ENCODE measurements at places on chromosomes 5 and 9.

DNA sequence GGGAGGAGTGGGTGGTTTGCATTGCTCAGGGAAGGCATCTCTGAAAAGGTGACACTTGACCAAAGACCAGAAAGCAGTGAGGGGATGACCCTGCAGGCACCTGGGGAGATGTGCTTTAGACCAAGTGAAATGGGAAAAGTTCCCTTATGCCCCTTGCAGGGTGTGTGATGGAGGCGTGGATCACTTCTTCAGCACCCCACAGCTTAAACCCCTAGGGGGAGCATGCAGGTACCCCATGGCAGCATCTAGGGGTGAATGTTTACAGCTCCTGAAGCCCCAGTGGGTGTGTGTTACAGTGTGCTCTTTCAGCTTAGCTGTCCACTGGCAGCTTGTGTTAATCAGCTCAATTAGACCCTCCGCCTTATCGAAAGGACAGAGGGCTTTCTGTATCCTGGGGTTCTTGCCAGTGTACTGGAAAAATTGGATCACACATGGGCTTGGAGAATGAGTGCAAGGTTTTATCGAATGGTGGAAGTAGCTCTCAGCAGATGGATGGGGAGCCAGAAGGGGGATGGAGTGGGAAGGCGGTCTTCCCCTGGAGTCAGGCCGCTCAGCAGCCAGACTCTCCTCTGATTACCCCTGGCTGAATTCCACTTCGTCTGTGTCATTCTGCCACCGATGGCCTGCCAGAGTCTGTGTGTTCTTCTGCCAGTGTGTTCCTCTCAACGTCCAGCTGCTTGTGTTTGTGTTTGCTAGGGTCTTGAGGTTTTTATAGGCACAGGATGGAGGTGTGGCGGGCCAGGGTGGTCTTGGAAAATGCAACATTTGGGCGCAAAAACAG is 6.3 kb downstream of the BHMT2 start:
- no peak for DNase-seq

- no peak for DNase-seq
Measured at GRCh38 chr5:39780347-39780746, 355.6 kb upstream of the DAB2 start.

DNA sequence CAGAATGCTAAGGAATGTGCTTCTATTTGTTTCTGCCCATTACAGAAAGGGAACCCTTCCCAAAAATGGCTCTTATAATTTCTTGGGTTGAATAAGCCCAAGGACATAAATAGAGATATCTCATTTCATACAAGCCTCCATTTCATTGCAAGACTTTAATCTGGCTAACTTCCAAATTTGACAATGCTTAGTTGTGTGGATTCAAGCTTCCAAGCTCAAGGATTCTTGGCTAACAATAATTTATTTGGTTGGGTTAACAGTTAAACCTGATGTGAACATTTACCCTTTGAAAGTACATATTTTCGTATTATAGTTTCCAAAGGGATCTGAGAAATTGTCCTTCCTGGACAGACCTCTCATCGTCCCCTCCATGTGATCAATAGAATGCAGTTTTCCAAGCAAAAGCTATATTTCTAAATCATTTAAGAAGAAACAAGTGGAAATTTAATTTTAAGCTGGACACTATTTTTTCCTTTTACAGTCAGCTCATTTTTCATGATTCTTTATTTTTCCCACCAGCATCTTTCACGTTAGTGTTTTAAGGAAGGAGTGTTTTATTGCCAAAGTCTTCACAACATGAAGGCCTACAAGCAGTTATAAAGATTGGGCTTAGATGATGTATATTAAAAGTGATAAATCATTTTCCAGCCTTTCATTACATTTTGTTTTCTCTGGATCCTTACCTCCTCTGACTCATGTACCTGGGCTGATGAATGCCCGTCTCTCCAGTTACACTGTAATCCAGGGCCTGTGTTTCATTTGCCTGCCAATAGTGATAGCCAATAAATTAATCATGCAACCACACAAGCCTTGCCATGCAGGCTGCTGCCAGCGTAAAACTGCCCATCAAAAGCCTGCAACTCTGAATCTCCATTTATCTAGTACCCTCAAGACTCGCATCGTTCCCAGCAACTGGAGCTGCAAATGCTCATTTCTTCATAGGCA is 176.7 kb downstream of the NTRK2 start:
- DNase-seq: no peak

DNA sequence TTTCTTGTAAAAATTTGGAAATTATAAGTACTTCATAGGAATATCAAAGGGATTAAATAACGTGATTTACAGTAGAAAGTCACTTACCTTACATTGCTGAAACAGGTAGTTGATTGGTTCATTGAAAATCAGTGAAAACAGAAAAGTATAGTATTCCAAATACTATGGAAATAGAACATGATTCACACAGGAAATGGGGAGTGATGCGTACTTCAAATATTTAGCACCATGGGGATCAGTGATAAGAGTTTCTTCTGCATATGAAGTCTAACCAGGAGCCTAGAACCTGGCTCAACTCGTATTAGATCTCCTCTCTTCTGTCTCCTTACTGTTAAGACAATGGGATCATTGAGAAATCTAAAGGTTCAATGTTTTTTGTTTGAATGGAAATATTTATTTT is 133.3 kb downstream of the FAM174A start:
- DNase-seq: no peak

- DNase-seq: no peak
Measured at GRCh38 chr5:73387601-73388305, 60.8 kb downstream of the FOXD1 start.

- DNase-seq: no peak
Measured at GRCh38 chr5:120874081-120874862, 410.2 kb downstream of the PRR16 start.

DNA sequence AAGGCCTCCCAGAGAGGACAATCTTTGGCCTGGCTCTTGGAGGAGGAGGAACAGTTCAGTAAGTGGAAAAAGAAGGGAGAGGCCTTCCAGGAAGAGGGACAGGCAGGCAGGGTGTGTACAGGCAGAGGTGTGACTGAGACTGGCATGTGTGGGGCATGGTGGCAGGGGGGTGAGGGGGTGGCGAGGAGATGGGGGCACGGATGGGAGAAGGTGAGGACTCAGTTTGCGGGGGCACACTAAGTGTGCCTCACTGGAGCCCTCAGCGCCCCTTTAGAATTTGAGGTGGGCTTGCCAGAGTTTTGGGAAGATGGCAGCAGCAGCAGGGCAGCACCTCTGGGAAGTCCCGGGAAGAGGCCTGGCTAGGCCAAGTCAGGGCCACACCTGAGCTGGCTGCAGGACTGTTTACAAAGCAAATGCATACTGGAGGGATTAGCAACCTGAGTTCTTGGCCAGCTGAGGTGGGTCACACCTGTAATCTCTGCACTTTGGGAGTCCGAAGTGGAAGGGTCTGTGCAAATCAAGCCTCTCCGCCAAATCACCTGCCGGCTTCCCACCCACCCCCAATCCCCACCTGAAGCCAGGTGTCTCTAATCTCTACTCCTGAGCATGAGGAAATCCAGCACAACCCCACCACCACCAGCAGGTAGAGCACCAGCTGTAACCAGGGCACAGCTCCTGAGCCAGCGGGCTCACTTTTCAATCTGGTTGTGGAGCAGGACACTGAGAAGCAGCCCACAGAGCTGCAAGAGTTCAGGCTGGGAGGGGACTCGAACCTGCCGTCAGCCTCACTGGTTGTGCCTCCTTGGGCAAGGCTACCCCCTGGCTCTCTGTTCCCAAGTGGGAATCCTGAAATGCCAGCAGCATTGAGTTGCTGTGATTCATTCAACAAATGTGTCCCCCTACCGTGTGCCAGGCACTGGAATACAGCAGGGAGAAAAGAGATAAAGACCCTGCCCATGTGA is 10.2 kb upstream of the GABRP start:
- no peak for DNase-seq

DNA sequence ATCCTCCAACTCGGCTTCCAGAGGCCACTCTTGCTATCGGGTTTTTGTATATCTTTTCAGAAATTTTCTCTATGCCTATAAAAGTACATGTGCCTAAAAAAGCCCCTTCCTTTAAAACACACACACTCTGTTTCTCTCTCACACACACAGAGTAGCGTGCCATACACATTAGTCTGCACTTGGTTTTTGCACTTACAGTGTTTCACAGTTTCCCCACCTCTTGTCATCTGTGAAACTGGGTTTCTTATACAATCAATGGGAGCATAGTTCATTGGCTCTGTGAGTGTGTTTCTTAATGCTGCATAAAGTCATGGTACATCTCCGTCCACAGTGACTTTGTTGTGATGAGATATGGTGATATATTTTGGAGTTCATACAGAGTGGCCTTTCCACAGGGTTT is 664 bp upstream of the IGFBPL1 start:
- no peak for DNase-seq

DNA sequence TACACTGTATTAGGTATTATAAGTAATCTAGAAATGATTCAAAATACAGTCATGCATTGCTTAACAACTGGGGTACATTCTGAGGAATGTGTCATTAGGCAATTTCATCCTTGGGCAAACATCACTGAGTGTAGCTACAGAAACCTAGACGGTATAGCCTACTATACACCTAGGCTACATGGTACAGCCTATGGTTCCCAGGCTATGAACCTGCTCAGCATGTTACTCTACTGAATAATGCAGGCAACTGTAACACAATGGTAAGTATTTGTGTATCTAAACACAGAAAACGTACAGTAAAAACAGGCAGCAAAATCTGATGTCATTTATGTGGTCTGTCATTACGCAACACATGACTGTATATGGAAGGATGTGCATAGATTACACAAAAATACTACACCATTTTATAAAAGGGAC is 96.8 kb downstream of the RAPGEF6 start:
- DNase-seq: no peak

- DNase-seq: no peak
Measured at GRCh38 chr5:88734983-88735382, 148.0 kb downstream of the MEF2C start.
